ENCODE measurements at places on chromosomes 12 and 14.
A peak's percentile ranks its signal among the peaks of the same experiment; 100 is the strongest.

DNA sequence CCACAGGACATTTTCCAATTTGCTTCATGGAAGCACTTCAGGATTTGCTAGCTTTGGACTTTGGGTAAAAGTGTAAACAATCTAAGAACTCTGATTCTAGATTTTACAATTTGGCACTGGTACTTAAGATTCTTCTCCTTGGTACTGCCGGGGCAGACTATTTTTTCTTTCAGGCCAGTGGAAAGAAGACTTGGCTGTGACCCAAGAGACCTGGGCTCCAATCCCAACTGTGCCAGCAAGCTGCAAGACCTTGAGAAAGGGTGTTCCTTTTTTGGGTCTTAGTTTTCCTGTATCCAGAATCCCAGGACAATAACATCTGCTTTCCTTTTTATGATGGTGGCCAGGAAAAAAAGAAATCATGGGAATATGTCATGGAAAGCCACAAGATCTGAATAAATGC lies 148.1 kb upstream of the CRY1 start:
- DNase-seq = no peak

DNA sequence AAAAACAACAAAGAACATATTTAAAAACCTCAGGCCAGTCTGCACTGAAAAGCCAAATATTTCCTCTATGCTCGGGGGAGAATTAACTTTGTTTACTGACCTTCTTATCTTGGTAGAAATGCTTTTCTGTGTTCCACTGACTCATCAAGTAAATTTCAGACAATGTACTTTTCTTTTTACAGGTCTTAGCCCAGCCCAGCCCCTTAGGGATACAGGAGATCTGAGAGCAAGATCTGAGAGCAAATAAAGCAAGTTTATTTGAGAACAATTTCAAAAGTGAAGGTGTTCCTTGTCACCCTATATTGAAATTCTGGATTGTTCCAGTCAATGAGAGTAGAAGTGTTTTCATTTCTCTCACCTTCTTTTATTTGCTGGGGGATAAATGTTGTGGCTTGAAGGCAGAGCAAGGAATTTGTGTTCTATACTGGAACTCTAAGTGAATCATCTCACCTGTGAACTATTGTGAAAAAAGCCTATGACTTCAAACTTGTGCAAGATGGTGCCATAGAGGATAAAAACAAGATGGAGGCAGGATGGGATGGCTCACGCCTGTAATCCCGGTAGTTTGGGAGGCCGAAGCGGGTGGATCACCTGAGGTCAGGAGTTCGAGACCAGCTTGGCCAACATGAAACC lies 7.9 kb upstream of the GPRC5A start:
- no peak for DNase-seq

GRCh38 chr14:55701638-55702037 lies 121.6 kb downstream of the KTN1 start:
- DNase-seq = peak; percentile 87

- no peak for DNase-seq
These were observed 579 bp upstream of the CLMN start for GRCh38 chr14:95320078-95320895.

- DNase-seq = no peak
These were observed 61.4 kb upstream of the BEGAIN start for GRCh38 chr14:100648474-100649172.

GRCh38 chr14:46352844-46353243 lies 298.7 kb downstream of the RPL10L start:
- DNase-seq = no peak

GRCh38 chr12:34233618-34234017 lies 211.3 kb downstream of the ALG10 start:
- no peak for DNase-seq

- no peak for DNase-seq
These were observed 5.4 kb downstream of the GAPDH start for GRCh38 chr12:6539707-6540134.

DNA sequence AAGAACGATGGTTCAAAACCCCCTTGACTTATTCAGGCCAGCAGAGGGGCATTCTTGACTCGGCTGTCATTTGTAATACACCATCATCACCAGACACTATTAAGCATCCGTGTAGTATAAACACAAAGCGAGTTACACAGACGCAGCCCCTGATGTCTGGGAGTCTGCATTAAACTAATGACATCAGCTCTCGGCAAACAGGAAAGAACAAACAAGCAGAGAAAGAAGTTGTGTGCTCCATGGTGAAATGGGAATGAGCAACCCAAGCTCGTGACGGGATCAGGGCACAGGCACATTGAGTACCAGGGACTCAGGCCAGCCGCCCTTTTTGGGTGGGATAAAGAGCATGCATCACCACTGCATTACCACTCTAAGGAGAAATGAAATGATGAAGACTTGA lies 460.1 kb downstream of the MED13L start:
- DNase-seq = no peak

- no peak for DNase-seq
These were observed 33.0 kb downstream of the BEGAIN start for GRCh38 chr14:100554082-100554677.

DNA sequence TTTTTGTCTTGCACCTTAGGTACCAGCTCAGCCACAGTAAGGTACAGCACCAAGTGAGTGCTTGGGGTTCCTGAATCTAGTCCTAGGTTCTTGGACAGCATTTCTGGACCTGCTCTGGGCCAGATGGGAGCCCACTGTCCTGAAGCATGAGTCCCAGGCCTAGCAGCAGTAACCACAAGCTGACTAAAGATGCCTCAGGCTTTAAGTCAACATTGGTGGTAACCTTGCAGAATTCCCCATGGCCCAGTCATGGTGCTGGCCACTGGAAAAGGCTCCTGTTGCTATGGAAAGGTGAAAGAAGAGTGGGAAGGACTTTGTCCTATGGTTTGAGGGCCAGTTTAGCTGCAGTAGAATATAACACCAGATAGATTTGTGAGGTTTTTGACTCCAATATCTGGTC lies 86.9 kb upstream of the CLEC14A start:
- peak; percentile 55 for DNase-seq

DNA sequence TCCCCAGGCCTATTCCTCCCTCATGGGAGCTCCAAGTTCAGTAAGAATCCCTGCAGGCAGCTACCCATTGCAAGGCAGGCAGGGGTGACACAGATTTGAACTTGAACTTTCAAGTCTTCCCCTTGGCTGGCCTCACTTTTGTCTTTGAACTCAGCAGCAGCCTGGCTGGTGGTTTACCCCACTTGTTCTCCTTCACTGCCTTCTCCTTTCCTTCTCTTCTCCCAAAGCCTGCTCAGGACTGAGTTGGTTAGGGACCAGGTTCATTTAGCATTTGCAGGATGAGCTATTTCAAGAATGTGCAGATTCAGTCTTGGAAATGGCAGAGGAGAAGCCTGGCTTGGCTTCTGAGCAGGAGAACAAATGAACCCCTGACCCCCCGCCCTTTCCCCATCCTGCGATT lies 67.7 kb upstream of the TBX3 start:
- no peak for DNase-seq

Measured in kidney epithelial cell (primary cell).